ENCODE measurements at places on chromosomes 7 and 10. TPM values are rescaled to one million over a fixed set of nuclear protein-coding genes. Genes with fewer than 3 reads are reported as not detected.

MOSPD3 gene
- total RNA-seq: 16.3 TPM

NUTM2A gene
- total RNA-seq: 0.86 TPM

HHEX gene
- 9.9 TPM for total RNA-seq

KAZALD1 gene
- total RNA-seq: 6.5 TPM

STOX1 gene
- total RNA-seq: 0.24 TPM

PRRT4 gene
- total RNA-seq: 1.2 TPM

VWA2 gene
- total RNA-seq: not detected

UCMA gene
- not detected for total RNA-seq

ABCC2 gene
- 3.3 TPM for total RNA-seq

CYP26C1 gene
- not detected for total RNA-seq

GRCh38 chr10:35598379-35598778 is 6.8 kb upstream of the GJD4 start:
- DNase-seq: no peak

DNA sequence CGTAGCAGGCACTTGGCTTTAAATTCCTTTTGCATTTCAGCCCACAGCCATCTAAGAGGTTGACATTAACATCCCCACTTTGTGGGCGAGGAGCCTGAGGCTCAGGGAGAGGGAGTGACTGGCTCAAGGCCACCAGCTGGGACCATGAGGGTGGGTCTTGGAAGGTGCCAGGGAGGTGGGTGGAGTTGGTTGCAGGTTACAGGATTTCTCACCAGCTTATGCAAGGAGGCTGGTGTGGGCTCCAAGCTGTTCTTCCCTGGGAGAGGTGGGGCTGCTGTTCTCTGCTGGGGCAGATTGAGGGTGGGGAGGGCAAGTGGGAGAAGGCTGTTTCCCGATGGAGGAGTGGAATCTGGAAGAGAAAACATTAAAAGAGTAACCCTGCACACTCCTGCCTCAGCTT is 14.1 kb upstream of the C10orf95 start:
- DNase-seq: no peak

DNA sequence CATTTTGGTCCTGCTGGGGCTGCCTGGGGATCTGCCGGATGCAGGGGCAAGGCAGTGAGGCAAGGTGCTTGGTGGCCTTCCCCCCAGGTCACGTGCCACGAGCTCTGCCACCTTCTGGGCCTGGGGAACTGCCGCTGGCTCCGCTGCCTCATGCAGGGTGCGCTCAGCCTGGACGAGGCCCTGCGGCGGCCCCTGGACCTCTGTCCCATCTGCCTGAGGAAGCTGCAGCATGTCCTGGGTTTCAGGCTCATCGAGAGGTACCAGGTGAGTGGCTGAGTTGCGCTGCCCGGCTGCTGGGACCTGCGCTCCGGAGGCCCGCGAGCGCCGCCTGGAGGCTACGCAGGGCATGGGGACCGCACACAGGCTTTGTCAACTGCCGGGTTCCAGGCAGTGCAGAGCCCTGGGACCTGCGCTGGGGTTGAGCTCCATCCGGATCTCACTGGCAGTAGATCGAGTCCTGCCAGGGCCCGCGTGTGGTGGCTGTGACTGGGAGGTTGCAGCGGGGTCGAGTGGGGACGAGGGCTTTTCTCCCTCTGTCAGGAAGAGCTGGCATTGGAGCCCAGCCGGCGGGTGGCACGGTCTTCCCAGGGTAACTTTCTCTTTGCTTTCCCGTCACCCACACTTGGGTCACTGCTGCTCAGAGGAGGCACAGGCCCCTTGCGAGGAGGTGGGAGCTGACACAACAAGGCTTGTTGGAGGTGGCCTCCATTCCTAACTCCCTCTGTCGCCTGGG is 21.7 kb downstream of the AMZ1 start:
- DNase-seq: peak; percentile 89

- DNase-seq: no peak
Measured at GRCh38 chr7:40300146-40300670, 165.4 kb downstream of the SUGCT start.

- DNase-seq: no peak
Measured at GRCh38 chr7:139362302-139362701, 2.6 kb downstream of the LUC7L2 start.

DNA sequence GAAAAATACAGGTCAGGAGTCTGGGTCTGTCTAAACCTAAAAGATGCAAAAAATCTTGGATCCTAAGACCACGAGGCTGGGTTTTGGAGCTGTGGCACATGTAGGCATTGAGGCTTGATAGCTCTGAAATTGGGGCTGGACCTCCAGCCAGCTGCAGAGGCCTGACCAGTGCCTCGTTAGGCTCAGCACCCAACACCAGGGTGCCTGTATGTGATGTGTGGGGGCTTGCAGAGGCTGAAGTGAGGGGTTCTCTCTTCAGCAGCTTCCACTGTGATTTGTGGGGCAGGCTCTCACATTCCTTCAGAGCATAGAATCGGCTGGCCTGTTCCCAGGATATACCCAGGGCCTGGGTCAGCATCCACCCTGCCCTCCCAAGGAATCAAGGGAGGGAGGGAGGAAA is 247.8 kb downstream of the BUB3 start:
- DNase-seq: no peak

DNA sequence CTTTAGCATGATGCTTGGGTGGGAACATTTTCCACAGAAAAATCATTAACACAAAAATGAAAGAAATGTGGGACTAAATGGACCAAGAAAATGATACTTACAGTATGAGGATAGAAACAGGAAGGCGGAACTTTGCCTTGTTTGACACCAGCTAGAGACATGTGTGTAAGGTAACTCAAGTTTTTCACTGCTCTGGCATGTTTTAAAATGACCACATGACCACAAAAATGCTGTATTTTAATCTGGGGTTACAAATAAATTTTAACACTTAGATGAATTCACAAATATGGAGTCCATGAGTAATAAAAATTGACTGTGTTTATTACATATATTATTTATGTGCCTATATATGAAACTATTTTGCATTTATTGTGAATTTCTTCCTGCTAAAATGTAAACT is 100.9 kb upstream of the PHYHIPL start:
- DNase-seq: no peak

- DNase-seq: no peak
Measured at GRCh38 chr7:40356871-40357709, 222.3 kb downstream of the SUGCT start.

GRCh38 chr7:142503036-142503435 is 245.2 kb upstream of the PRSS58 start:
- no peak for DNase-seq

- DNase-seq: peak; percentile 64
Measured at GRCh38 chr10:130714742-130715467, 578.7 kb downstream of the GLRX3 start.

GRCh38 chr10:104487794-104488438 is 134.3 kb downstream of the CFAP58 start:
- DNase-seq: no peak

GRCh38 chr7:120398284-120399000 is 125.5 kb downstream of the KCND2 start:
- no peak for DNase-seq

DNA sequence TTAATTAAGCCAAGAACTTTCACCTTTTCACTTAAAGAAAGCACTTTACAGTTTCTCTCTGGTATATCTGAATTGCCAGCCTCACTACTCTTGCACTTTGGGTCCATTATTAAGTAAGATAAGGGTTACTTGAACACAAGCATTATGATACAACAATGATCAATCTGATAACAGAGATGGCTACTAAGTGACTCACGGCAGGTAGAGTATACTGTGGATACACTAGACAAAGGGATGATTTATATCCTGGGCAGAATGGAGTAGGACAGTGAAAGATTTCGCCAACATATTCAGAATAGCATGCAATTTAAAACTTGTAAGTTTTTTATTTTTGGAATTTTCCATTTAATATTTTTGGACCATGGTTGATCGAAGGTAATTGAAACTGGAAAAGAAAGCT is 34.3 kb upstream of the ITGB8 start:
- DNase-seq: no peak

- peak; percentile 82 for DNase-seq
Measured at GRCh38 chr10:47299611-47300428, at the start of gene GDF10. TSS of gene GDF10 (plus strand) at chr10:47300197. CDS start at chr10:47300652, 455 bp downstream.

- DNase-seq: peak; percentile 88
Measured at GRCh38 chr7:1533547-1534329, 3.2 kb downstream of the MAFK start.

DNA sequence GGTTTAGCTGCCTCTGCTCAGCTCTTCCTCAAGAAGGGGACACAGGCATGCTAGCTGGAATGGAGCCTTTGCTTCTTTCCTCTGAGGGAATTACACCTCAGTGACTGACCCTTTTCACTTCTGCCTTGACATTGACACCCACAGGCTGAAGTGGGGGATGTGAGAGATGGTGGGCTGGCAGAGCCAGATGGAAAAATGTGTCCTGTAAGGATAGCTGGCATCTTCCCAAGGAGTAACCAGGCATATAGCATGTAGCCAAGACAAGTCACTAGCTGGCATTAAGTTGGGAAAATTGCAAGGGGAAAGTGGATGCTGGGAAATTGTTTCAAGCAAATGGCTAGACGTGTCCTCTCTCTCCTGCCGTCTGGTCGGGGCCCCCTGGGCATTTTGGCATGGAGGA is 19.9 kb downstream of the STMP1 start:
- DNase-seq: no peak

DNA sequence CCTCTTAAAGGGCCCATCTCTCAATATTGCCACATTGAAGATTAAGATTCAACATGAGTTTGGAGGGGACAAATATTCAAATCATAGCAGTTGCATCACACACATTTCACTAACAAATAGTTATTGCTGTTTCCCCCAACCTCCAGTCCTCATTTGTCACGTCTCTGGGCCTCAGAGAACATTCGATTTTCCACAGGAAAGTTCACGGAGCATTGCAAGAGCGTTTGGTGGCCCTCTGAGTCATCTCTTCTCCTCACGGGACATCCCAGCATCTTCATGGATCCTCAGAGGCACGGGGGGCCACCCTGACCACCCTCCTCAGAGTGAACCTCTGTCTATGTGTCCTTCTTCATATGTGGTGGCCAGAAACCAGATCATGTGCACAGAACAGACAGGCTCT is 50.3 kb upstream of the CHST15 start:
- peak; percentile 31 for DNase-seq

DNA sequence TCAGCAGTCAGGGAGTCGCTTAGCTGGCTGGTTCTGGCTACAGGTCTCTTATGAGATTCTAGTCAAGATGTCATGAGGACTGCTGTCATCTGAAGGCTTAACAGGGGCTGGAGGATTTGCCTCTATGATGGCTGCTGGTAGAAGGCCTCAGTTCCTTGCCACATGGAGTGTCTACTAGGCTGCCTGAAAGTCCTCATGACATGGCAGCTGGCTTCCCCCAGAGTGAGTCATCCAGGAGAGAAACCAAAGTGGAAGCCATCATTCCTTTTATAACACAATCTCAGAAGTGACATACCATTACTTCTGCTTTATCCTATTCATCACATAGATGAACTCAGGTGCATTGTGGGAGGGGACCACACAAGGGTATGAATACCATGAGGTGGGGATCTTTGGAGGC is 75.1 kb downstream of the EXOC6 start:
- no peak for DNase-seq

GRCh38 chr7:47453093-47454061 is 128.5 kb downstream of the TNS3 start:
- DNase-seq: peak; percentile 92

DNA sequence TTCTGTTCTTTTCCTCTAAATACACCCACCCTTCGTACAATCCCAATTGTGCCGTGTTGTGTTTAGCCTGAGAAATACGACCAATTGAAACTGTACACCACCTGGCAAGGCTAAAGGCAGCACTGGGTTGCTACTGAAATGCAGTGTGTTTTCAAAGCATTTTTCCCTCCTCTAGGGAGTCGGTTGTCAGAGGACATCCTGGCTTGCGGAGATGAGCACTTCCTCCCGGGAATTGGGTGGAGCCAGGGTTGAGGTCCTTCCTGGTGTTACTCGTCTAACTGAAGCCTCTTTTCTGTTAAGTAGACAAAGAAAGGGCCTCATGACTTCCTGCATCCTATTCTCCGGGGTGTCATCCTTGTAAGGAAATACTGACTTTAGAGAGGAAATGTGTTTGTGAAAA is 133.5 kb downstream of the MTPAP start:
- DNase-seq: no peak

Data from posterior vena cava (tissue), 2 donors.